ENCODE measurements at places on chromosomes 2 and 18.

DNA sequence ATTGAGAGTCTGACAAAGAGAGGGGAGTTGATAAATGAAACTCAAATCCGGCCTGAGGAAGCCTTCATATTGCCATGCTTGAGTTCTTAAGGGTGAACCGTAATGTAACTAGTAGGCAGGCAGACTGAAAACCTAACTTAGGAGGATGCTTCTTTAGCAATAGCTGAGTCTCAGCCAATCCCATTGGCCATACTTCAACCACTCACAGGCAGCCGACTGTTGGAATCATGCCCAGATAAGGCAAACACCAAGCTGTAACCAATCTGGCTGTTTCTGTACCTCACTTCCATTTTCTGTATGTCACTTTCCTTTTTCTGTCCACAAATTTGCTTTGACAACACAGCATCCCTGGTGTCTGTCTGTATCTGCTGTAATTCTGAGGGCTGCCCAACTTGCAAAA is 39.5 kb downstream of the TPRKB start:
- DNase-seq = no peak

GRCh38 chr2:170207901-170208300 is 30.0 kb downstream of the MYO3B start:
- no peak for DNase-seq

DNA sequence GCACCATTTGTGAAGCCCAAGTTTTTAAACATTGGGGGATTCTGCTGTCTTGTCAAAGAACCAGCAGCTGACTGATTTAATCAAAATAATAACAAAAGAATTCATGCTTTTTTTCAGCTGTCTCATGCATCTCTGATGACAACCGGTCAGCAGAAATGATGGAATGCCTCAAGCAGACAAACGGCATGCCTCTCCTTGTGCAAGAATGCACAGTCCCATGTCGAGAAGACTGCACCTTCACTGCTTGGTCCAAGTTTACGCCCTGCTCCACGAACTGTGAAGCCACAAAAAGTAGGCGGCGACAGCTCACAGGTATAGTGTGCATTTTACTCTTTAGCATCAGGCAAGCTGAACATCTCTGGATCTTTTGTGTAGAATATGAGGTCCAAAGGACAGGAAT is 558.8 kb upstream of the HNMT start:
- DNase-seq = no peak

- DNase-seq = no peak
Measured at GRCh38 chr18:70535041-70535440, 246.2 kb downstream of the SOCS6 start.

DNA sequence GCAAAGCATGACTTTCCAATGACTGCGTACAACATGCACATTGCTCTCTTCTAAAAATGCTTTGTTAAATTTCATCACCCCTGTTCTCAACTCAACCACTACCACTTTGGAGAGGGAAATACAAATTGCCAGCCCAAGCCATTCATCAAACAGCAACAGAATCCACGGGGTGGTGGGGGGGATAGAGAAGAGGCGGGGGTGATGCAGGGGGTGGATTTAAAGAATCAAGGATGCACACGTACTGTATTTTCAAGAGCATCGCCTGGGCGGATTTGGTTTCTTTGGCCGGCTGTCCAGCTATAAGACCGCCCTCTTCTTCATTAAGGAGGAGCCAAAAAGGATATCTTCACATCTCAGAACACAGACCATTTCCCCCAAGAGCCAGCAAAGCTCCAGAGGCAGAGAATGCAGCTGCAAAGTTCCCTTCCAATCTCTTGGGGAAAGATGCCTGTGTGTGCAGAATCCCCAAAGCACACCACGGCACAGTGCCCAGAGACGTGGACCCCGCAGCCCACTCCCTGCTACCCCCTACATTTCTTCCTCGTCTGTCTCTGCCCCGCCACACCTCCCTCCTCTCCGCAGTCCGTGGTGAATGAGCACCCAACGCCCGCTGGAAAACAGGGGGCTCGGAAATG is 977 bp downstream of the SLC8A1 start:
- peak; percentile 2 for DNase-seq

DNA sequence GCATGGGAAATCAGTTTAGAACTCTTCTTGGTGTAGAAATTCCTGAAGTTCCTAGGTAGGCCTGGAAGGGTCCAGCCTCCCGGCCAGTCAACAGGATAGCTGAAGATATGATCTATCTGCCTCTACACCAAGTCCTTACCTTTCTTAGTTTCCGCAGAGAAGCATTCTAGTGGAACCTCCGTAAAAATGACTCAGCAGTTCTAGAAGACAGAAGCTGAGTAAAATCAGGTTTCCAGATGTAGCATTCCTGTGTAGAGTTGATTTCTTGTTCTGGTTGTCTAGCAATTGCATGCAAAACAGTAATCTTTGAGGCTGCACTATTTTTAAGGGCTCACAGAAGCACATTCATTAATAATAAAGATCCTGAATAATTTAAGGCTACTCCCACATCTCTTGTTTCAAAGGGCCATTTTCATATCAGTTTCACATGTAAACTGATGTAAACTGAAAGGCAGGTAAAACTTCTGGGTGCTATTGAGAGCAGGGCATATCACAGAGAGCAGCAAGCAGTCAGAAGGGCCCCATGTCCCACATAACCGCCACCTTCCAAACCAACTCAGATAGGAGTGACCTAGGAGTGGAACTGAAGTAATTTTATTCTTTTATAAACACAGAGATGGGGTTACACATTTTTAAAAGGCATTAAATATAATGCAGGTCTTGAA is 3.2 kb upstream of the DYTN start:
- DNase-seq = peak; percentile 5

DNA sequence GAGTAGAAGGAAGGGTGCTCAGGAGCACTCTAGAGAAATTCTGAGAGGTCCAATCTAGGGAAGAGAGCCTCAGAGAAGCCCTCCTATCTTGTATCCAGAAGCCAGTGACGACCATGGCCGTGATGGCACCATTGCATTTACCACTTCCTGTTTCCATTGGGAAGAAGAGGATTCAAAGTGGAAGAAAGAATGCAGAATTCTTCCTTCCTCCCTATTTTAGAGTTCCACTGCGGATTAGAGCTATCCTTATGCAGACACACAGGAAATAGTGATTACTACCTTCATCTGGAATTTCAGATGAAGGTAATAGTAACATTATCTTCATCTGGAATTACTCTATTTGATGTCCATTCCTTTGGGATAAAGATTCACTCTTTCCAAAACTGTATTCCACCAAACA is 45.6 kb upstream of the PCBP1 start:
- DNase-seq = no peak

- no peak for DNase-seq
Measured at GRCh38 chr2:238644095-238645081, 203.5 kb upstream of the TWIST2 start.

DNA sequence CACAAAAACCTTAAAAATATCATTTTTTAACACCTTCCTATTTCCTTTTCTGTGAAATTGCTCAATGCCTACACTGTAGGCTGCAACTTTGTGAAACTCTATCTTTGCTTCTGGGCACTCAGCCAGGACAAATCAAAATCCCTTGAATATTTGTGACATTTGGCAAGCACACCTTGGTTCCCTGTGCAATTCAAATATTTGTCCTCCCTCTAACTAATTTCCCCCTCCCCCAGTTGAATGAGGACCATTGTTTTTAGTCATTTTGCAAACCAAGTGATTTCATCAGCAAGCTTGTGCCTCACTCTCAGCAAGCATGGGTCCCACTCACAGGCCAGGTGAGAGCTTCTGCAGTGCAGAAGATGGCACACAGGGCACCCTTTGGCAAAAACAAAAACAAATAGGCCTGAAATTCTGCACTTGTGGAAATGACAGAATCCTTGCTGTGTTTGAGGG is 541.5 kb downstream of the CNTNAP5 start:
- DNase-seq = no peak

GRCh38 chr2:191048073-191048472 is 34.1 kb upstream of the STAT1 start:
- DNase-seq = no peak
